Prostate gland (tissue), 2 donors: ENCODE measurements at places on chromosomes 12 and 14. TPM values are rescaled to one million over a fixed set of nuclear protein-coding genes. Genes with fewer than 3 reads are reported as not detected.

CMTM5 gene
- total RNA-seq = not detected

DNA sequence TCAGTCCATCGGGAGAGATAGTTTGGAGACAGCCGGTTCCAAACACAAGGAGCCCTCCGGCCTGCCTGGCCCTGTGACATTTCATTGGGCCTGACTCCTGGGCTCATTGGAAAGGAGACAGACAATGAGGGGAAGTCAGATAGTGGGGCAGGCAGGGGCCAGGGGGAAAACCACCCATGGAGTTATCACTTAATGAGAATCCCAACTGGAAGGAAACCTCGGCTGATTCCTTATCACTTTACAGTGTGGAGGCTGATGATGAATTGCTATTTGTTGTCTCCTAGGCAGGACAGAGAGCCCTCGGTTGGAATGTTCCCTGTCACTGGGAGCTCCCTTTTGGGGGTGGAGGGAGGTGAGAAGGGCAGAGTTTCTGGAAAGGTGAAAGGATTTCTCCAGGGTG, 44.4 kb downstream of the TBX5 start:
- DNase-seq = no peak

- DNase-seq = no peak
Measured at GRCh38 chr12:82756303-82756702, 69.6 kb downstream of the TMTC2 start.

CLEC1B gene
- total RNA-seq = not detected

GRCh38 chr14:105830171-105830570, 303.8 kb downstream of the TMEM121 start:
- DNase-seq = no peak

DNA sequence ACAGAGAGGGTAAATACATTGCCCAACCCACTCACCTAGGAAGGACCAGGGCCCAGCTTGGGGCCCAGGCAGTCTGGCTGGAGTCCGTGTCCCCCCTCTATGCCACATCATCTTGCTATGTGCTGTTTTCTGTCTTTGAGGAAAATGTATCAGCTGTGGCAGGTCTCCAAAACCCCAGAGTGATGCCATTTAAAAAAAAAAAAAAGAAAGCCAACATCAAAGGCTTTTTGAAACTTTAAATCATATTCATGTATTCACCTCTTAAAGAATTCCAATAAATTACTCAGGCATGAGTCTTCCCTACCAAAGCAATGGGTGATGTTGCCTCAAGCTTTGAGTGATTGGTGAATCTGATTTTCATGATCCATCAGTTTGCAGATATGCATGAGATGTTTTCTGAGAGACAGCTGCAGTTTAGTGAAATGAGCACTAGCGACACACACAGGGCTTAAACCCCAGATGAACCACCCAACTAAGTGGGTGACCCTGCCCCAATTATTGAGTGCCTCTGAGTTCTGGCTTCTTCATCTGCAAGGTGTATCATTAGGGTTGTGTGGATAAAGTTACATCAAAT, 6.1 kb downstream of the KRT81 start:
- DNase-seq = no peak

DNA sequence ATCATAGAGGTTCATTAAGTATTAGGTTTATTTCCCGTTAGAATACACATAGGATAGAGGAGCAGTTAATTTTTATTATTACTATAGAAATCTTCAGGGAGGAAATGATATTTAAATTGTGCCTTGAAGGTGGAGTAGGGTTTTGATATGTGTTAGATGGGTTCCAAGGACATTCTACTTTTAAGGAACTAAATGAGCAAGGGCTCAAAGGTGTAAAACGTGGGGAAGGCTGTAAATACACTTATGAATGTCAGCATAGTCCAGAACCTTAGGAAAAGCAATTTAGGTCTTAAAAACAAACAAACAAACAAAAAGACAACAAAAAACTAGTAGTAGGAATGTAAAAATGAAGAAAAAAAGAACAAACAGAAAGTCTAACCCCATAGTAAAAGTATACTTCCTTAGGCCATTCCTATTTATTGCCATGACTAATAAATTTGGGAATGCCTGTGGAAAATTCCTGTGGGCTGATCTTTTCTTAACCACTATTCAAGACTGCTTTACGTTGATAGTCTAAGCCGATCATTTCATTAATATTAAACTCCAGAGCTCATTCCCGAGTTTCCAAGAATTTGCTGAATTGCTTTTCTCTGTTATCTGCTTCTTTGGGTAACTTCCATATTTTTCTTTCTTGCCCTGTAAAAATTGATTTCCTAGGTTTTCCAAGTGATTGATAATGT, 180.3 kb downstream of the RAD51B start:
- no peak for DNase-seq

DNA sequence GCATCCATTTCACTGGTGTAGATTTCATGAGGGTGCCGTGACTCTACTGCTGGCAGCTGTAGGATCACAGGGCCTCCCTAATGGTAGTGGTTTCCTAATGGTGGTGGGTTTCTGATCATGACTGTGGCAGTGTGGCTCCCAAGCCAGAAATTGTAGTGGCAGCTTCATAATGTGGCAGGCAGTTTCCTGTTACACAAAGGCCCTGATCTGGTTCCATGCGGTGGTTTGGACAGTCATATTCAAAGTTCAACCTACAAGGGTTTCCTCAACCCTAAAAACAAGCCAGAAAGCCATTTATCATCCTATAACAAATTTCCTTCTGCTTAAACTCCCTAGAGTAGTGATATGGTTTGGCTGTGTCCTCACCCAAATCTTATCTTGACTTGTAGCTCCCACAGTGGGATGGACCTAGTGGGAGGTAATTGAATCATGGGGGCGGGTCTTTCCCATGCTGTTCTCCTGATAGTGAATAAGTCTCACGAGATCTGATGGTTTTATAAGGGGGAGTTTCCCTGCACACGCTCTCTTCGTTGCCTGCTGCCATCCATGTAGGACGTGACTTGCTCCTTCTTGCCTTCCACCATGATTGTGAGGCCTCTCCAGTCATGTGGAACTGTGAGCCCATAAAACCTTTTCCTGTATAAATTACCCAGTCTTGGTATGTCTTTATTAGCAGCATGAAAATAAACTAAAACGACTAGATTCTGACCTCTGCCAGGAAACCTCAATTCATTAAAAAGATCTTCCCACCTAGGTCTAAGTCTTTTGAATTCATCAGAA, 257.1 kb downstream of the EFCAB11 start:
- DNase-seq = no peak

LPAR5 gene
- 1.9 TPM for total RNA-seq
